ENCODE measurements at places on chromosomes 5 and 9.

DNA sequence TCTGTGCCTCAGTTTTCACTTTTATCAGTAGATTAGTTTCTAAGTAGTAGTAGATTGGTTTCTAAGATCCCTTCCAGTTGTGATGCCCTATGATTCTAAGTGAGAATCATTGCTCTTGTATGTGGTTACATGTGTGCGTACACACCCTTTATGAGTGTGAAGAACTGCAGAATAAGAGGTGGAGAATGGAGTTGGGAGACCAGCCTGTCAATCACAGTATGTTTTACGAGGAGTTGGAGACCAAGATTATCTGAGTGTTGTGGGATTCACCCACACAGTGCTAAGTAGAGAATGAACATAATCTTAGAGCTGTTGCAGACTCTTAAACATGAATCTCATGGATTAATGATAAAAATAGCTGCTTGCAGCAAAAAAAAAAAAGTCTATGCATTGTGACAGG lies 37.6 kb downstream of the KIF24 start:
- DNase-seq = no peak

DNA sequence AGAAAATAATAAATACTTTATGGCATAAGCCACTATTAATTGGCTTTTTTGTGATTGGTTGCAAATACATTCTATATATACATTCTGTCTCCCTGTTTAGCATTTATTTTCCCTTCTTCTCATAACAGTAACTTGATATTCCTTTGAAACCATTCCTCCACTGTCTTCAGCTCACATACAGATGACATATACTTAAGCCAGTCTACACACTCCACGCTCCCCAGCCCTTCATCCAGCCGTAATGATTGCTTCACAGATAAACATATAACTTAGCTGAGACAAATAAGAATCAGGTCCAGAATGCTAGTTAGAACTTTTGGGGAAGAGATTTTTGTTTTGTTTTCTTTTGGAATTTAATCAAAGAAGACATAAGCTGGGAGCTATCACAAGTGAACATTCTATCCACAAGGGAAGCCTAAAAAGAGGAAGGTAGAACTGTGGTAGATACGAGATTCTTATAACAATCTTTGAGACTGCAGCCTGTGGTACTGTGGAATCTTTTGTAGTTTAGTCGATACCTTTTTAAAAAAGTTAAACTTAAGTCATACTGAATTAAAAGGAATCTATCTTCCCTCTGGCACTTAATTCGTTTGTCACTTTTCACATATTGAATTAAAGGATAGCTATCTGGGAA lies 365.1 kb upstream of the PRR16 start:
- no peak for DNase-seq

DNA sequence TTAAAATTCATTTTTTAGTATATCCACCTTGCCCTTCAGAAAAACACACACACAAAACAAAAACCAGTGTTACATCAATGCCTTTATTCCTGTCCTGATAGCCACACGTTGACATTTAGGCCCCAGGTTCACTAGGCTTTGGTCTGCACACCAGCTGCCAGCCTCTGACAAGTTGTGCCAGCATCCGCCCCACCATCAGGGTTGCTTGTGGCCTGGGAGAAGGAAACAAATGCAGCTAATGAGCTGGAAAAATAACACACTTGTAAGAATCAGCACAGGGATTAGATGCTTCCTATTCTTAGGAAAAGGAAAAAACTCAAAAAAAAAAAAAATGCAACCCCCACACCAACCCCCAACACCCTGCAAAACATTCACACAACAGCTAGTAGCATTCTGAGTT lies 404.0 kb upstream of the GRIA1 start:
- DNase-seq = no peak

DNA sequence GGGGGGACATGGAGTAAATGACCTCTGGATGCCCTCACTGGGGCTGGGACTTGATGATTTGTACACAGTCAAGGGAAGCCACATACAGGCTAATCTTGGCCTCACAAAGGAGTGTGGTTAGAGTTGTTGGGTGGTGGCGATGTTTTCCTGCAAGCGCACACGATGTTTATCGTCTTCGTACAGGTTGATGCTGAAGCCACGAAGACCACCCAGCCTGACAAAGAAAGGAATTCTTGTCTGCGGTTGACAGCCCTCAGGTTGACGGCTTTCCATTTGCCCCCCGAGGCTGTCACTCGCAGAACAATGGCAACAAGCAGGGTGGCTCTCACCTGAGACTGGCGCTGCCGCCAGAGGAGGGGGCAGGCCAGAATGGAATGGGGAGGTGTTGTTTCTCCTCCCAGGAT lies 14.1 kb upstream of the XPA start:
- DNase-seq = no peak

DNA sequence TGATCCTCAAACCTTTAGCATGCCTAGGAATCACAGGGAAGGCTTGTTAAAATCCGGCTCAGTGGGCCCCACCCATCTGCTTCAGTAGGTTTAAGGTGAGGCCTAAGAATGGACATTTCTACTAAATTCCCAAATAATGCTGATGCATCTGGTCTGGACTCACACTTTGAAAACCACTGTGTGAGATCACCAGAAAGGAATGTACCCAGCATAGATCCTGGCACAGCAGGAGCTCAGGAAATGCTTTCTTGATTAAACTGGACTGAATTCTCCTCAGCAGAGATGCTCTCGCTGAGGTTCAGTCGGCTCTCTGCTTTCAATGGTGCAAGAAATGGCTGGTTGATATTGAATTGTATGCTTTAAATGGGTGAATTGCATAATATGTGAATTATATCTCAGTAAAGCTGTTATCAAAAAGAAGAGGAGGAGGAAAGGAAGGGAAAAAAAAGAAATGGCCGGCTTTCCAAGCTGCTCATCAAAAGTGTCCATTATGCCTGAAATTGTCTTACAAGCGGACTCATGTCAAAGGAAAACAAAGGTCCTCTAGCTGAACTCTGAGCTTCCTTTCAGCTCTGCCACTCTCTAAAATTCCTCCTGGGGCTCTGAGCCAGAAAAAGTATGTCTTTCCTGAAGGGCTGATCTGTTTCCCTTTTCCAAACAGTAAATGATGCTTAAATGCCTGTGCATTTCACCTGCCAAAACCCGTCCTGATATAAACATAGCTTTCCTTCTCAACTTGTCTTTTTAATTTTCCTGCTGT lies 77.6 kb upstream of the SAP30L start:
- peak; percentile 98 for DNase-seq

DNA sequence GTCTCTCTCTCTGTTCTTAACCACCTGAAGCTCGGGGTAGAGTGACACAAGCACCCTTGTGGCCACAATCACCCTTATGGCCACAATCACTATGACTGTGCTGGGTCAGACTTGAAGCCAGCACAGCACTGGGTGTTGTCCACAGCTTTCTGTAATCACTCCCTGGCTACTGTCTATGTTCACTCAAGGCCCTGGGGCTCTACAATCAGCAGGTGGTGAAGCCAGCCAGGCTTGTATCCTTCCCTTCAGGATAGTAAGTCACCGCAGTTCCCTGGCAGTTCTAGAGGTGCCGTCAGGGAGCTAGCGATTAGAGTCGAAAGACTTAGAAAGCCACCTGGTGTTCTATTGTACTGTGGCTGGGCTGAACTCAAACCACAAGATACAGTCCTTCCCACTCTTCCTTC lies 44.2 kb downstream of the GDA start:
- no peak for DNase-seq

- DNase-seq = no peak
Measured at GRCh38 chr5:180088561-180088960, 17.0 kb upstream of the RNF130 start.

DNA sequence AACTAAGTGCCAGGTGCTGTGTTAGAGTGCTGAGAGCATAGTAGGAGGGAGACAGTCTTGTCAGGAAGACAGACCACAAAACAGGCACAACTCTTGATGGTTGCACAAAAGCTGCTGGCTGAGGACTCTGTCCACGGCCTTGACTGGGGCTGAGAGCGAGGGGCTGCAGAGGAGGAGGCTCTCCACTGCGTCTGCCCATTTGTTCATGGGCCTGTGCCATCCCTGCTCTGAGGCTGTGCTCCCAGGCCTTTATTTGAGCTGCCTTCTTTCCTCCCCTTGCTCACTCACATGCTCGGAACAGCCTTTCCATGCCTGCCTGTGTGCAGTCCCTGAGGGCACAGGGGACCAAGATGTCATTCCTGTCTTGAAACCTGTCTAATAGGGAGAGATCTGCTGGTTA lies 147.8 kb downstream of the CACNA1B start:
- DNase-seq = no peak

DNA sequence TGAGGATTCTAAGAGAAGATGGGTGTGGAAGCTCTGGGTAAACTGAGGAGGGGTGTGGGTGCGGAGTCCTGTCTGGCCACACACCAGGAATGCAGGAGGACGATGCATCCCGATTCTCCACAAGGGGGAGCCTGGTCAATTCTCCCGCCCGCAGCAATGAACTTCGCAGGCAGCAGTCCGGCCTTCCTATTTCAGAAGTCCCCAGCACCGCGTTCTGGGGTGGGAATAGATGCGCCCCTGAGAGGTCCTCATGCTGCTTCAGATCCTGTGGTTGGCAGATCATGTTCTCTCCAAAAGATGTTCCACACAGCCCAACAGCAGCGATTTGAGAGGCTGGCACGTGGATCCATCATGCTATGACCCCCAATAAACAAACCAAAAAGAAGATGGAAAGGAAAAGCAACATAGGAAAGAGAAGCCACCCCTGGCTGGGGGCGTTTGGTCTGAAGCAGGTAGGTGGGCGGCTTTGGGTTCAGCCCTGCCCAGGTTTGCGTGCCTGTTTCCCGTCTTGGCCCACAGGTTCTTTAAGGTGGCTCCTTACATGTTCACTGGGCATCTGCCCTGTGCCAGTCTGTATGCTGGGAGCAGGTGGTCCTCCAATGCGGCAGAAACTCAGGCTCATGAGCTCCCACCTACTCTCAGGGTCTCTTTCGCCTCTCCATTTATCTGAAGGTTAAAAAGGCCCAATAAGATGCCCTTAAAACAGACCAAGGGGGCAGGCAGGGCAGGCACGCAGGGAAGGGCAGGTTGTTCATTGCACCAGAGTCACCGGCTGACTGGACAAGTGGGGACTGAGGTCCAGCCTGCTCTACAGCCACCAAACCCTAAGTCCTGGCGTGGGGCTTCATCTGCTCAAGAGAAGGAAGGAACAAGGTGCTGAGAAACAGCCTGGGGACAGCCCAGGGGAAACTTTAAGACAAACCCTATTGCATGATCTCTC lies 171.6 kb downstream of the PAX5 start:
- DNase-seq = peak; percentile 34

DNA sequence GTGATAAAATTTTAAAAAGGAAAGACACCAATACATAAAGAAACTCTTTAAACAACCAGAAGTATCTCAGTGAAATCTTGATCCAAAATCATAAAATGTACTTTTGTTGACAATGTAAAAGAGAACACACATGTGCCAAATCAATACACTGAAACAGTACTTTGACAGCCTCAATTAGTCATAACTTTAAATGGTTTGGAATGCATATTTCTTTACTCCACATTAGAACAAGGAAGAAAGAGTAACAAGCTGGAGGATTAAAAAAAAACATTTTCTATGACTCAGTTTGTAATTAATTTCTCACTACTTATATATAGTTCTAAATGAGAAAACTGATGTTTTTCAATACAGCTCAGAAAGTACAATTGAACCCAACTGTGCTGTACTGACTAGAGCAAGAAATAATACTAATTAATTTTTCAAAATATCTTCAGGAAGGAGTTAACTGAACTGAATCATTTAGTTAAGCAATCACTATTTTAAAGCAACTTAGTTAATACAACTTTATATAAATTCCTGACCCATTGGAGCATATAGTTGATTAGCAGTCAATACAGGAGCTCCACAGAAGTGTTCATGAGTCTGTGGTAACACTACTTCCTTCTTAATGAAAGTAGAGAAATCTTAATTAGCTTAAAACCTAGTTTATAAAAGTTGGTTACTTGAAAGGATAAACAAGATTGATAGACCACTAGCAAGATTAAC lies 101.0 kb downstream of the NR3C1 start:
- peak; percentile 72 for DNase-seq

DNA sequence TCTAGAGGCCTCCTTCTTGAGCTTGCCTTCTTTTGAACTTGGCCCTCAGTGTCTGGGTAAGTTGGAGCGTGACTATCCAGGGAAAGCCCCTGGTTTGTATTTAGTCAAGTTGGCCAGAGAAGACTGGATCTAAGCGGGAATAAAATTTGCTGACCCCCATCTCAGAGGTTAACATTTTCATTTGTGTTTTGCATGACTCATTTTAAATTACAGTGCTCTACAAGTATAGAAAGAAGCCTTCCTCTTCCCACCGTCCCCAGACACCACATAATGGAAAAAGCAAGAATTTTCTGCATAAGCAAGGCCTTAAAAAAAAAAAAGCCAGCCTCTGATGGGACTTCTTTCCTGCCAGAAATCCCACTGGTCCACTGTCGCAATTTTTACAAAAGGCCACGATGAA lies 27.2 kb downstream of the PIK3R1 start:
- peak; percentile 36 for DNase-seq

GRCh38 chr5:83401122-83401731 lies 70.3 kb upstream of the VCAN start:
- DNase-seq = no peak

GRCh38 chr9:77588271-77588937 lies 59.7 kb downstream of the GNA14 start:
- peak; percentile 92 for DNase-seq

- no peak for DNase-seq
Measured at GRCh38 chr5:171525085-171525484, 105.6 kb downstream of the FGF18 start.

DNA sequence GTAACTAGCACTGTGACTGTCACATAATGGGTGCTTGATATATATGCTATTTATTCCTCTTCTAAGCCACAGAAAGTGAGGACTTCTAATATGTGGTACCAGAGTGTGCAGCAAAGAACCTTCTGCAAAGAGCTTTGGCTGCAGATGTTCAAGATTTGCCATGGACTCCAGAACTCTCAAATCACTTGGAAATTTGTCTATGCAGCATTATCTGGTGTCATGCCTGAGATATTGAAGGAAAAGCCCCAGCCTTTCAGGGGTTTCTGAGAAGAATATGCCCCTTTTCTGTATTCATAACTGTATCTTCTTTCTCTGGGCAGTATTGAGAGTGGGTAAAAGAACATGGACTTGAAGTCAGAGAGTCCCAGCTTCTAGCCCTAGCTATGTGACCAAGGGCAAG lies 4.8 kb upstream of the G3BP1 start:
- DNase-seq = no peak

DNA sequence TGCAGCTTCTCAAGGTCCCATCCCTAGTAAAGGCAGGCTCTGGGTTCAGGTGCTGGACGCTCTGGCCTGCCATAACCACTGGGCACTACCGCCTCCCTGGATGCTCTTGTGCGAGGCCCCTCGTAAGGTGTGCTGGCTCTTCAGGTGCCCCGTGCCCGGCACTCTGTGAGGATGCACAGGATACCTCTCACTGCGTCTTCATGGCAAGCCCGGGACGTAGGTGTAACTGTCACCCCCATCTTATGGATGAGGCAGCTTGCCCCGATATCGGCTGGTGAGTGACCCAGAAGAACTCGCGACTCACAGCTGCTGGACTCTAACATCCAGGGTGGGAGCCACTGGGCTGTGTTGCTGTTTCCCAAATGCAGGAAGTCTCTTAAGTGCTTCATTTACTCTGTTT lies 79.0 kb downstream of the GTF3C4 start:
- DNase-seq = no peak

GRCh38 chr9:10230512-10230911 lies 382.3 kb downstream of the PTPRD start:
- no peak for DNase-seq
